A549 treated with dexamethasone at 1 μM for 4 hours (cell line): ENCODE measurements at places on chromosomes 3 and 15. TPM values are rescaled to one million over a fixed set of nuclear protein-coding genes. Genes with fewer than 3 reads are reported as not detected.

Gene TNFAIP8L3
- total RNA-seq, result 34.7 to 45.3 TPM (median 41.9 TPM) in 5 replicates

Gene LIPC
- 0.04 to 0.21 TPM (median 0.06 TPM) in 3 of 5 replicates, not detected in the others for total RNA-seq

Gene SPTSSB
- 0.04 to 0.06 TPM in 2 of 5 replicates, not detected in the others for total RNA-seq

Gene RASGRP1
- 0.28 to 0.46 TPM (median 0.35 TPM) in 5 replicates for total RNA-seq

Gene MESP1
- total RNA-seq, result 1.7 to 6.0 TPM (median 4.4 TPM) in 5 replicates

Gene RTP1
- total RNA-seq, result not detected in 5 replicates

Gene APBA2
- 15.8 to 20.8 TPM (median 19.0 TPM) in 5 replicates for total RNA-seq

Gene GPR149
- total RNA-seq, result not detected in 5 replicates
